Stimulated activated CD8-positive, alpha-beta memory T cell treated with anti-CD3 and anti-CD28 coated beads, Interleukin-4, amount 100 ng/mL, for 1 hour (primary cell): ENCODE measurements at places on chromosomes 5 and 9.

DNA sequence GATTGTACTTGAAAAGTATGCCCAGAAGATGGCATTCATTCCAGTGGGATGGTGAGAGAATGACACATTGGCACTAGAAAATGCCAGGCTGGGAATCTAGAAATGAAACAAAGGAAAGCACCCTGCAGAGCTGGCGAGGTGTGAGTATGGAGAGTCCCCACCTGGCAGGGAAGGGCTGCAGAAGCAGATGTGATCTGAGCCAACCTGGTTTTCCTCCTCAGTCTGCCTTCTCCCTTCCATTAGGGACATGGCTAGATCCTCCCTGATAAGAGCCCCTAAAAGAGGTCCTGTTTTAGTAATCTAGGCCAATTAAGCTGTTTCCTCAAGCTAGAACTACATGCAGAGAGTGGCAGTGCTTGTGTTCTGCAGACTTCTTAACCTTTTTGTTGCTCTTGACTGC, 24.7 kb upstream of the TNFSF15 start:
- no peak for DNase-seq

DNA sequence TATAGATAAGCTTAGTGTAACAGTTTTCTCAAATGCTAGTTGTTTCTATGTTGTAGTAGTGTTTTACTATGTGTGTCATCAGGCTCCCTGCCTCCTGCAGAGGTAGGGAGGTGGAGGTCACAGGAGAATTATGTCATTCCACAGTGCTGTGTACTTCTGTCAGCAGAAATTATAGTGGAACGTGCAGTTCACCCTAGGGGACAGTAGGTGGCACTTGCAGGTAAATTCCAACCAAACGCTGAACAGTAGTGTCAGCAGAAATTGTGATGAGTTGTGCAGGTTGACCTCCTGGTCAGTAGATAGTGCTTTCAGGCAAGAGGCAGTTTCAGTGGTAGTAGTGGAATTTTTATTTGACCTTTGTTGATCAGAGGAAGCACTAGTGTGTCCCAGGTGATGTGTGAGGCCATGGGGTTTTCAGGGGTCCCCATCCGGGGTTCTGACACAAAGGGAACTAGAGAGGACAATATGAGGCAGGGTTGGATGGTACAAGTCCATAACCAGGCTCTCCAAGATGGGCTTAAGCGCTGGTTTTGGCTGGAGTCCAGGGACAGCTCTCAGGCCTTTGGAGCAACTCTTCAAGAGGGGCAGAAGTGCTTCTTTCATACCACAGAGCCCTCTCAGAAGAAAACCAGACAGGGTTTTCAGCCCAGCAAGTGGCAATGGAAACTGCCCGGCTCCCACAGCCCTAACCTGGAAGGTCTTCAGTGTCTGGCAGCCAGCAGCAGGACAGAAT, 402.9 kb downstream of the CYLC2 start:
- no peak for DNase-seq

GRCh38 chr5:147855774-147856069, 22.8 kb upstream of the SCGB3A2 start:
- no peak for DNase-seq

- no peak for DNase-seq
These were observed 746.6 kb downstream of the TAF11L14 start for GRCh38 chr5:18380729-18381362.

- no peak for DNase-seq
These were observed 28.0 kb downstream of the AKNA start for GRCh38 chr9:114359801-114360200.

GRCh38 chr5:103174147-103174546, 54.0 kb downstream of the PPIP5K2 start:
- DNase-seq: no peak

GRCh38 chr9:120712539-120713031, 1.7 kb downstream of the MEGF9 start:
- DNase-seq: no peak

- no peak for DNase-seq
These were observed 362.0 kb downstream of the PRELID2 start for GRCh38 chr5:145473042-145473642.

DNA sequence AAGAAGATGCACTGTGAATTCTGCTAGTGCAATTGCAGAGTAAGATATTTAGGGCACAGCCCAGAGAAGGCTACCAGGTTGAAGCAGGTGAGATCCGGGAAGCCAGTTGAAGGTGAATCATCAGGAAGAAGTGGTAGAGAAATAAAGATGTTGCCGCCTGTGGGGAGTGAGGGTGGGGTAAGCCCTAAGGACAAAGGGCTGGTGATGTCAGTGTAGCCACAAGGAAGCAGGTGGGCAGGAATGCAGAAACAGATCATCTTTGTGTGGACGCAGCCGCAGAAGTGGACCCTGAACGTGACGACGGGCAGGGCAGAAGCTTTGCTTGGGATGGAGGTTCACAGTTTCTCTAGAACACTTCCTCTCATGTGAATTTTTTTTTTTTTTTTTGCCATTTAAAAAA, 164.2 kb downstream of the ACTL7B start:
- DNase-seq: no peak

DNA sequence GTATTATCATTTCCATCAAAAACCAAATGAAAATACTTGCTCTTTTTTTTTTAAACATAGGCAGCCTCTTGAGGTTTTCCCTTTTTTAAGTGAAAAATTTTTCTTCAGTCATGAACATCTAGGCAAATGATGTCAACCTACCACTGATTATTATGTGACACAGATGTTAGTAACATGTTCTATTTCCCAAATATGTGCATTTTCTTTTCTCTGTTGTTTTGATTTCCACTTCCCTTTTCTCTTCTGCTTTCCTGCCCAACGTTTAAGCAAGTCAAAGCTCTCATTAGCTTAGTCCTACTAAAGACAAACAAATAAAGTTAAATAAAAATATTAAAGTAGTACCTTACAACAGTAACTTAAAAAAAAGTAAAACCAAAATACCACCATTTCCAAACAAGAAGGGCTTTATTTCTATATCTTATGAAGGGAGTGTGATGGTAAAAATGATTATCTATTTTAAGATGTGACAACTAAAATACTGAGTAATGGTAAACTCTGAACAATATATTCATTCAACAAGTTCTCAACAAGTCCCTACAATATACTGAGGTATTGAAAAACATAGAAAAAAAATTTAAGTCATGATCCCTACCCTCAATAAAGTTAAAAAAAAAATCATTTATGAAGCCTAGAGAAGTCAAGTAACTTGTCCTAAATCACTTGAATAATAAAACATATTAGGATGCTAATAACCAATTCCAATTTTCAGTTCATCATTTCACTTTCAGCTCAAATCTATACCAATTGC, 9.4 kb downstream of the SLC38A9 start:
- no peak for DNase-seq

DNA sequence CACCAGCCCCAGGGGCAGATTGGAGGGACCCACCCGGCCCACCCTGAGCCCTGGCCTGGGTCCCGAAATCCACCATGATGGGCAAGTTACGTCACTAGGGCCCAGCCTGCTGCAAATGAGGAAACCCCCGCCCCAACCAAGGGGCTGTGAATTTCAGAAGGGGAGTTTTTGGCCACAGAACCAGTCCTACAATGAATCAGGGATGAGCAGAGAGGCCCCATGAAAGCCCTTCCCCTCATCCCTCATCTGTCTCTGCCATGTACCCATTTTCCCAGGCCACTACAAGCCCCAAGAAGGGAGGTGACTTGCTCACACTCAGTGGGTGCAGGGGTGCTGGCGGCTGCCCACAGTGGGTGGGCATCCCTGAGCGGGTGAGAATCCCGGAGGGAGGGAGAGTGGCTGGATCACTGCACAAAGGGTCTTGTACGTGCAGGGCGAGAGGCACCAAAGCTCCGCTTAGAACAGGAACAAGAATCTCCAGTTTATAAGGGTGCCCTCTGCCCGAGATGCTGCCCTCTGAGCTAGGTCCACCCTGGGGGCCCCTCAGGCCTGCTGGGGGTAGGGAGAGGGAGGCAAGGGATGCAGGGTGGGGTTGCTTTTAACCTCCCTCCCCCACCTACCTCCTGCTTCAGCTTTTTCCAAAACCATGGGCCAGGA, 10.4 kb upstream of the TCF7 start:
- no peak for DNase-seq

DNA sequence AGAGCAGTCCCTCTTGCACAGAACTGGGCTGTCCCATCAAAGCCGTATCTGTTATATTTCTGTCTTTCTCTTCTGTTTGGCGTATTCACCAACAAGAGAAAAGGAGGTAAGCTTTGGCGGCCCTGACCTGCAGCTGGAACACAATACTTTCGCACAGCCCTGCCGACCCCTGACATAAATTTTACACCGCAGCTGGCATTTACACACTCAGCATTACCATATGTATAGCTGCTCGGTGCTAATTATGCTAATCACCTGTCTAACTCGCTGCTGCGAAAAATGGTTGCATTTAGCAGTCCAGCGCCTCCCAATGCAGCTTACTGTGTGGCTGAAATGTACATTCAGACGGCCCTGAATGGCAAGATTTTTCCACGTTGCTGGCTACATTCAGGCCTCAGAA, 20.8 kb downstream of the PTCH1 start:
- DNase-seq: no peak

- no peak for DNase-seq
These were observed 16.9 kb downstream of the ADAMTSL1 start for GRCh38 chr9:18490641-18491370.

- no peak for DNase-seq
These were observed 572.5 kb upstream of the RGMB start for GRCh38 chr5:98200726-98201541.

DNA sequence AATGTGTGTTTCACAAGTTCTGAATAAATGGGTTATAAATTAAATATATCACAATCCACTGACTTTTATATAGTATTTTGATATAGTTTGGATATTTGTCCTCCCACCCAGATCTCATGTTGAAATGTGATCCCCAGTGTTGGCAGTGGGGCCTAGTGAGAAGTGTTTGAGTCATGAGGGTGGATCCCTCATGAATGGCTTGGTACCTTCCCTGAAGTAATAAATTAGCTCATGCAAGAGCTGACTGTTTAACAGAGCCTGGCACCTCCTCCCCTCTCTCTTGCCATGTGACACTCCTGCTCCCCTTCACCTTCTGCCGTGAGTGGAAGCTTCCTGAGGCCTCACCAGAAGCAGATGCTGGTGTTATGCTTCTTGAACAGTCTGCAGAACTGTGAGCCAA, 127.9 kb upstream of the PALM2AKAP2 start:
- no peak for DNase-seq

- DNase-seq: no peak
These were observed 3.8 kb upstream of the C9 start for GRCh38 chr5:39368116-39368515.

- no peak for DNase-seq
These were observed 131.0 kb upstream of the TARS1 start for GRCh38 chr5:33309536-33310345.

DNA sequence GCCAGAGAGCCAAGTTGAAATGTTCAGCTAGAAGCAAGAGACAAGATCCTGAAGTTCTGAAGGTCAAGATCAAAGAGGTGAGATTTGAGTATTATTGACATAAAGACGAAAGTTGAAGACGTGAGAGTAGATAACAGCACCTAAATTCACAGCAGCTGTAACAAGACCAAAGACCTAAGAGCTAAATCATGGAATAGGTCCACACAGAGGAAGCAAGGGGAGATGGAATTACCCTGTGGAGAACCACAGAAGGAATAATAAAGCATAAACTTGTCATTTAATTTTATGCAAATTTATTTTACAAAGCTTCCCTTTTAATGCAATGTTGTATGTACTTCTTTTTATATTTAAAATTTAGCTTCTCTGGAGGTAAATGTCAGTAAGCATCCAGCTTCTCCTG, 523.7 kb downstream of the NR2F1-AS1 start:
- no peak for DNase-seq

- no peak for DNase-seq
These were observed 79.4 kb downstream of the CAAP1 start for GRCh38 chr9:26813247-26813646.

DNA sequence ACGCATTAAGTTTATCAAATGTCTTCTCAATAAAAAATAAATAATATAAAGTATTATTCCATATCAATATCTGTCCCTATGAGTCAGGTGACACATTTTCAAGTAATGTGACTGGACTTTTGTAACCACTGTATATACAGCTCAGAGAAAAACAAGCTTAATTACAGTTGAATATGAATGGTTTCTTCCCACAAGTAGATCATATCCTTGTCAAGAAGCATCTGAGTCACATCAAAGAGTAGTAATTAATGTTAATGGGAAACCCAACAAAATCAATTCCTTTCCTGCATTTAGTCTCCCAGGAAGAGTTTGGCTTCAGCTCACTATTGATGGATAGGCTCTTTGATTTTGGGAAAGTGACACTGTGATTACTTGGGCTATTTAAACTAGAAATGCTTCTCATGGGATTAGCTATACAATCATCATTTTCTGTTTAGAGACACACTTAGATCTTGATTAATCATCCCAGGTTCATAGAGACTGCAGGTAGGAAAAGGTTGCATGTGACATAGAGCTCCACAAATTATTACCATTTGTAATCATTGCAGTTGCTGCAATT, 292.9 kb downstream of the GABRG2 start:
- DNase-seq: no peak

DNA sequence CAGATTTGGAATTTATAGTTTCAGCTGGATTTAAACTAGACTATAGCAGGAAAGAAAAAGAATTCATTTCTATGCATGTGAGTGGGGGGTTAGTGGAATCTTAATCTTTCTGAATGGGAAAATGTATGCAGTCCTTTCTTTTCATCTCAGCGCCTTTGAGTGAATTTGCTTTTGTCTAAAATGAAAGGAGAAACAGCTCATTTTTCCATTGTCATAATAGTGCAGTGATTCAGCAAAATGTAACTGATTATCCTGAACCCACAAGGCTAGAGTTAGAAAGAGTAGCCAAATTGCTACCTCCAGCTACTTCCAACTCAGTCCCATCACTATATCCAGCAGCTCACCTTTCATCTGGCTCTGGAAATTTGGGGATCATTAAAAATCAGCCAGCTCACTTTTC, 134.4 kb downstream of the ADAMTSL1 start:
- no peak for DNase-seq

DNA sequence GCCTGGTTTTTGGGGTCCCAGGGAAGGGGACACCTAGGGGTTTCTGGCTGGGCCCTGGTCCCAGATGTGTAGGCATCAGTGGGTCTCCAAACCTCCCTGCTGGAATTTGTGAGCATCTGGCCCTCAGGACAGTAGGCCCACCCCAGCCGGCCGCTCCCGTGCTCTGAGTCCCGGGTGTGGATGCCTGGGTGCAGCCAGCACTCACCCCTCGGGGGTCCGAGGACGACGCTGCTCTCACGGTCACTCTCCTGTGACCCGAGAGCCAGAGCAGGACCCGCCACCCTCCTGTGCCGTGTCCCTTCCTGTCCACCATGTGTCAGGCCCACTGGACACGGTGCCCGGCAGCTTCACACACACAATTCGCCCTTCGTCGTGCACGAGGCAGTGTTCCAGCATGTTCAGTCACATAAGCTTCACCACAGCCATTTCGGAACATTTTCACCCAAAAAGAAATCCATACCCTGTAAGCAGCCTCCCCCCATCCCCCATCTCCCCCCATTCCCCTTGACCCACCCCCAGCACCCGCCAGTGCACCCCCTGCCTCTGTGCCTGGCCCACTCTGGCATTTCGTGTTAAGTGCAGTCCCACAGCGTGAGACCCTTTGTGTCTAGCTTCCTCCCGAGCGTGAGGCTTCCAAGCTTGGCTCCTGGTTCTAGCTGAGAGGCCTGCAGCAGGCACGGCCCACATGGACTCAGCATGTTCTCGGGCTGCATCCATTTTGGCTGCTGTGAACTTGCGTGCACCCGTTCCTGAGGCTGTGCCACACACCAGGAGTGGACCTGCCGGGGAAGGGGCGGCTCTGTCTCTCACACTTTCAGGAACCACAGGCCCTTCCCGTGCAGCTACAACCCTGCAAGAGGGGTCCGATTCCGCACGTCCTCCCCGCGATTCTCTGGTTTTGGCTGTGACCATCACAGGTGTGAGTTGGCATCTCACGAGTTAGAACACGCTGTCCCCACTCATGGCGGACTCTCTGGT, 40.5 kb downstream of the NKD2 start:
- no peak for DNase-seq

GRCh38 chr5:143521141-143521540, 117.7 kb upstream of the NR3C1 start:
- DNase-seq: no peak
